ENCODE measurements at places on chromosomes 7 and 10. TPM values are rescaled to one million over a fixed set of nuclear protein-coding genes. Genes with fewer than 3 reads are reported as not detected.

- no peak for DNase-seq
Observed at GRCh38 chr7:24442170-24442777, 131.0 kb upstream of the PALS2 start.

- DNase-seq = no peak
Observed at GRCh38 chr10:24556750-24557742, 166.6 kb downstream of the ARHGAP21 start.

DNA sequence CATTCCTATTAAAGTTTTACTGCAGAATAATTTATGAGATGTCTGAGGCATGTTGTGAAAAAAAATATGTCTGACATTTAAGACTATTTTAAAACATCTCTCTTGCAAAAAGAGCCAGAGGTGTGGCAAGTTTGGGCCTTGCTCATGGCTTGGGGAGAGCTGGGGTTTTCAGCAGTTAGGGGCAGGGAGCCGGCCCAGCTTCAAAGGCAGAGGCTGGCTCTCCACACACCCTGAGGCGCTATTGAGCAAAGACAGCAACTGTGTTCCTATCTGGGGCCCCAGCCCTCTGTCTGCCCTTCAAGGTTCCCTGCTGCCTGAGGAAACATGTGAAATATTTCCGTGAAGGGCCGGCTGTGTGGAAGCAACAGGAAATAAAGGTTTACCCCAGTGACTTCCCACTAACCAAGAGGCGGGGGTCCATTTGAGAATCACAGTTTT is 94.0 kb downstream of the SORBS1 start:
- DNase-seq = no peak

- no peak for DNase-seq
Observed at GRCh38 chr10:50552771-50553535, 70.8 kb downstream of the SGMS1 start.

Gene ACHE
- total RNA-seq = 35.4 TPM

GRCh38 chr7:3559278-3559677 is 258.2 kb downstream of the SDK1 start:
- no peak for DNase-seq

GRCh38 chr10:72509206-72509799 is 116.6 kb downstream of the MICU1 start:
- DNase-seq = no peak

DNA sequence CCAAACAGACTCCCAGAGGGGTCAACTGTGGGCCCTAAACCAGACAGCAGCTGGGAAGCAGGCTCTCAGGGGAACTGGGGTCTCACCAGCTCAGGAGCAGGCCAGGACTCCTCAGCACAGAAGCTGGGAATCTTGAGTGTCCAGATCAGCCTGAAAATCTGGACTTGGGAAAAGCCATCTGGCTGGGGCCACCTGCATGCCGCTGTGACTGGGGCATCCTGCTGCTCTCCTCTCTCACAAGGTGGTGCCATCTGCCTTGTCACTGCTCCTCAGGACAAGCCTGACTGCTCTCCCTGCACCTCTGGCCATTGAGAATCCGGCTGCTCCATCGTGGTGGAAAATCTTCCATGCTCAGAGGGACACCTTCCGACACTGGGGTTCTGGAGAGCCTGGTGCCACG is 141.4 kb downstream of the PLPP4 start:
- no peak for DNase-seq

DNA sequence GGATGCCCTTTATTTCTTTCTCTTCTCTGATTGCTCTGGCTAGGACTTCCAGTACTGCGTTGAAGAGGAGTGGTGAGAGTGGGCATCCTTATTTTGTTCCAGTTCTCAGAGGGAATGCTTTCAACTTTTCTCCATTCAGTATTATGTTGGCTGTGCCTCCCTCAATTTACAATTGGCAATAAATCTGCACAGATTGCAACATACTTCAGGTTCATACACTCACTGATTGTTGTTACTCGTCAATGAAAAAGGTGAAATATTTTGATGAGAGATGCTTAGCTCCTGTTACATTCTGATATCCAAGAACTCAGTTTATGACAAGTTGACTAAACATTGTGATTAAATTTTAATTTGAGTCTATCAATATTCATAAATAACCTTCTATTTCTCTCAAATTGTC is 37.9 kb upstream of the DKK1 start:
- DNase-seq = no peak

DNA sequence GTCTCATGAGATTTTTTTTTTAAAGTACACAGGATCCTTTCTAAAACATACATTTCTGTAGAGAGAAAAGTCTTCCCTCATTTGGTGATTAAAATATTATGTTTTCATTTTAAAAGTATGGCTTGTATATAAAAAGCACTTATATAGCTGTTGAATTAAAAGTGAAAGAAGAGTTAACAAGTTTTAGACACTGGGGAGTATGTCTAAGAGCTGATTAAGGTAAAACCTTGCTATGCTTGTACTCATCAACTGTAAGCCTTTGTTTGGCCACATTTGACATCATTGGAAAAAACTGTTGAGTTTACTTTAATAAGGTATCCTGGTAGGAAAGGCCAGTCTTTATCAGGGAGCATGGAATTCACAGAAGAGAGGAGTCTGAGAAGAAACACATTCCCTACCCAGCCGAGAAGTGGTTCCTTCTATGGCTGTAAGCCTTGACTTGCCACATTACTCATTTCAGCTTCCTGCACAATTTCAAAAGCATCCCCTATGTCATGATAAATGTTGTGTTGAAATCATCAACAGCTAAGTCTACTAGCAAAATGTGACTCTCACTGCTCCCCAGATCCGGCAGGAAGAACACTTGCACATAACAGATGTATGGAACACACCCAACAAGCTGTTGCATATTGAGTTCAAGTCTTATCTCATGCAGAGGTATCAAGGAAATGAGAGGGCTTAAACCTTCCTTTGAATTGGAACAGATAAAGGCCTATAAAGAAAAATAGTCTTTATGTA is 171.8 kb upstream of the CDK1 start:
- DNase-seq = no peak

DNA sequence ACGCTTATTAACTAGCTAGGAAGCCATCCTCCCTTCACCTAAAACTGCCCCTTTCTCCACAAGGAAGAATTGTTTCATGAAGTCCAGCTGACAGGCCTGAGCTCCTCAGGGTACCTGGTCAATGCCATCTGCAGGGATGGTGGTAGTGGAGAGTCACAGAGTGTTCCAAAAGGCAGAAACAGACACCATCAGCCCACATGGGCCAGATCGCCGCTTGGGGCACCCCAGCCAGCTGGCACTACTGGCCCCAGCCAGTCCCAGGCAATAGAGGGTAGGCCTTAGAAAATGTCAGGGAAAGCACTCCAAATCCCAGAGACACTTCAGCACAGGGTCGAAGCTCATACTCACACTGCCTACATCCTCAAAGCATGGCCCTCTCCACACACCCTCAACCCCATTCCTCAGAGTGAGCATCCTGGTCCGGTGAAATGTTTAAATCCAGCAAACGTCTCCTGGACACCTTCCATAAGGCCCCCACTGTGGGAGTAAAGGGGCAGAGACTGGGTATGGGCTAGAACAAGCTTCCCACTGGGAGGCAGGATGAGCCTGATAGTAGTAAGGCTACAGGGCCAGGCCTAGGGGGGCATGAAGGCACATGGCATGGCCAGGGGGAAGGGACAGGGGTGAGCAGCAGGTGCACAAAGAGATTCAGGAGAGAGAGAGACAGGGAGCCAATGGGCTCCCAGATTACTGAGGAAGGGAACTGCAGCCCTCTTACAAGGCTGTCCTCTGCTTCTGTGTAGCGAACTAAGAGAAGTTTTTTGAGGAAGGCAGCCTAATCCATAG is 1.9 kb downstream of the LRRC20 start:
- no peak for DNase-seq

Measured in Peyer's patch (tissue), 4 donors.